Forelimb muscle (tissue), 1 donor: ENCODE measurements at places on chromosomes 7 and 10.

DNA sequence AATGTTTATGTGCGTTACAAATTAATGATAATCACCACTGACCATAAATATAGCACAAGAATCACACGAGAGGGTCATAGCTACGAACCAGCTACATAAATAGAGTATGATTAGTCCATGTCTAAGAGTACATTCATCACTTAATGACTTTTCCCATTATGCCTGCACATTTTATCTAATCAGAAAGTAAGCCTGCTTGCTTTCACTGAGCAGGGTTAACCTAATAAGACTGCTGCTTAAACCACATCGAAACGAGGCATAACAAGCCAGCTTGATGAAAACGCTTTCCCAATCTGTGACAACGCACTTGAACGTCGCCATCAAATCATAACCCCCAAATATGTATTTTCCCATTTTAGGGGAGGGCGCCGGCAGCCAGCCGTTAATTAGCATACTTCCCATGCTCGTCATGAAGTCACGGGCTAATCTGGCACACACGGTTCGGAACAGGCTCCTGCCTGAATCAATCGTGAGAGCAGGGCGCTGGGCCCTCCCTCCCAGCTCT is 71.5 kb downstream of the EBF3 start:
- no peak for DNase-seq

DNA sequence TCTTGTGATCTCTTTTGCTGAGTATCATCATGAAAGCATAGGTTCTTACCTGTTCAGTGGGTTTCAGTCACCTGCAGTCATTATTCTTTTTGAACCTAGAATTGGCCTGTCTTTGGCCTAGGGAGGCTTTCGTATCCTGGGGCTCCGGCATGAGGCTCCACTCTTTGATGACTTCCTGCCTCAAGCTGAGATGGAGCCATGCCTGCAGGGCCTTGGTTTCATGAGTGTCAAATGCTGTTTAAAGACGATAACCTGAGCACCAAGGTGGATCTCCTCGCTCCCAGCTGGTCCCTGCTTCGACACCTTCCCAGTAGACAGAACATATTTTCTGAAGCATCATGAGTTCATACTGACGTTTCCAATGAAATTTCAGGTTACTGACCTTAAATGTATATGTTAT is 597.8 kb upstream of the FOXK1 start:
- DNase-seq: no peak

DNA sequence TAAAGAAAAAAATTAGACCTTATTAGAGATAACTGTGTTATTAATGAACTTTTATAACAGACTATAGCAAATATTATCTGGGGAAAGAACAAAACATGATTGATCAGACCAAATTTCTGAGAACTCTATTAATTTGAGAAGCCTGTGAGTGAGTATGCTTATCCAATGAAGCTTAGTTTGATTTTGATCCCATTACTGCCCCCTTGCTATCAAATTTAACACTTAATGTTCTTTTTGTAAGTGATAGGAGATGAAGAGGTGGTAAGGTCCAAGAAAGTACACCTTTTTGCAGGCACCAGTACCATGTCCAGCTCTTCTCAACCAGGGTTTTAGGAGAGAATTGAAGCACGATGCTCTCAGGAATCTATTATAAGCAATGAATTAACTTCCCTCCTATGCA is 49.9 kb downstream of the ZNF365 start:
- DNase-seq: no peak

DNA sequence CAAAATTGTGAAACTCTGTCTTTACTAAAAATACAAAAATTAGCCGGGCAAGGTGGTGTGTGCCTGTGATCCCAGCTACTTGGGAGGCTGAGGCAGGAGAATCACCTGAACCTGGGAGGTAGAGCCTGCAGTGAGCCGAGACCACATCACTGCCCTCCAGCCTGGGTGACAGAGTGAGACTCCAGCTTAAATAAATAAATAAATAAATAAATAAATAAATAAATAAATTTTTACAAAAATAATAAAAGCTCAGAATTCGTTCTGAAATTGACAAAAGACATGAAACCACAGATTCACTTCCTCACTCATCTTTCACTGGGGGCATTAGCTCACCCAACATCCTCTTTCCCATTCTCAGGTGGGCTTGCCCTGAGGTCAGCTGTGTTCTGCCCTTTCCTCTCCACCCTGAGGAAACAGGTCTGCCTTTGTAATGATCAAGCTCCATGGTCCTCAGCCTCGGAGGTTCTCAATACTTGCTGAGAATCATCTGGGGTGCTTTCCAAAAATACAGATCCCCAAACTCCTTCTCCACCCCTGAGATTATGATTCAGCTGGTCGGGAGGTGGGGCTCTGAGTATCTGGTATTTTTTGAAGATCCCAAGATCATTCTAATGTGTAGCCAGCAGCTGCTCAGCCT is 29.2 kb upstream of the APBB1IP start:
- DNase-seq: no peak

DNA sequence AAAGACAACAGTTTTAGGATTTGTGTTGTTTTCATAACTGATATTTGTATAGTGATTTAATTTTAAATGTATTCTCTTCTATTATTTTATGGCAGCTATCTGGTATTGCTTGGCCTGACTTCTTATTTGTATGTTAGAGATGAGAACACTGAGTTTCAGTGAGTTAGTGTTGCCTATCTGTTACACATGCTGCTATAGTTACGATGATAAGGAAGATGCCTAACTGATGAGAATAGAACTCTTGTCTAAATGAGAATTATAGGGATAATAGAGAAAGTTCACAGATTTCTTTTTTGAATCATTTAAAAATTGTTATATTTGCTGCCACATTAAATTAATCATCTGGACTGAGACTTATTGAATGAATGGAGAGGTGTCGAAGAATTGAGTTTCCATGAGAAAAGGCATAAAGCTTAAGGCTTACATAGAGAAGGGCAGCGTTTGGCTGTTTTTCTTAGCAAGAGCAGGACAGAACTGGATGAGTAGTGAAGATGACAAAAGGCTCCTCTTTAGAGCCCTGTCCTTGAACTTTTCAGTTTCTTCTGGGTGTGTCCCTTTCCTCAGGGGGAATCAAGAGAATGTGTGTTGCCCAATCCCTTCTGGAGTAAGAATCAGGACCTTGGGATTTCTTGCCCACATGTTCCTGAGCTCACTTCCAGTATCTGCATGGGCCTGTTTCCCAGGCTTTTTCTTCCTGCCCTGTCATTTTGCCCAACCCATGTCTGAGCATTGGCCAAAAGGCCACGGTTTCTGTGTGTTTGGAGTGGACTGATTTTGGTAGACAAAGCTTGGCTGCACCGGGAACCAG is 195.6 kb upstream of the CSTF2T start:
- DNase-seq: no peak

- DNase-seq: no peak
These were observed 15.5 kb downstream of the CYTH3 start for GRCh38 chr7:6256677-6257535.

- no peak for DNase-seq
These were observed 71.9 kb upstream of the DIP2C start for GRCh38 chr10:761376-761775.

DNA sequence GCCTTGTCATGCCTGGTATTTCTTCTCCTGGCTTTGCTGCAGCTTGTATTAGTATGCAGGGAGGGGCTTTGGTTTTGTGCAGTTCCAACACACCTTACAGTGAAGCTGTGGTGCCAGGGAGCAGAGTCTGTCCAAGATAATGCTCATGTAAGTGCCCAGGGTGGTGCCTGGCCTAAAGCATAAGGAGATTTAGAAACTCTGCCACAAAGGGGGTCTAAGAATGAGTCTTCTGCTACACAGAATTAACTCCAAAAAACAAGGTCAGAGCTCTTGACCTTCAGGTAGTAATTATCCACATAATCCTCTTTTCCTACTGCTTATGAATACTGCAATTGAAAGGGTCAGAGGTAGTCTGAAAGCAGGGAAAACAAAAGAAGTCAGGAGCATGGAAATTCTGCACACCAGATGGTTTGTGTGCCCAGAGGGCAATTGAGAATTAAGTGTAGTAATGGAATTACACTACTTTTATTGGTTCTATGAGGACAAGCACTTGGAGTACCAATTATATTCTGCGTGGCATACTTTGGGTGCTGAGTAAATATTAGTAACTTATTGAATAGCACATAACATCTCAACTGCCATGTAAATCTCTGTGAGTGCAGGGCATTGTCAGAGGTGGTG is 121.5 kb downstream of the KAT6B start:
- DNase-seq: no peak

GRCh38 chr10:100470367-100470766 is 7.6 kb downstream of the WNT8B start:
- DNase-seq: no peak

DNA sequence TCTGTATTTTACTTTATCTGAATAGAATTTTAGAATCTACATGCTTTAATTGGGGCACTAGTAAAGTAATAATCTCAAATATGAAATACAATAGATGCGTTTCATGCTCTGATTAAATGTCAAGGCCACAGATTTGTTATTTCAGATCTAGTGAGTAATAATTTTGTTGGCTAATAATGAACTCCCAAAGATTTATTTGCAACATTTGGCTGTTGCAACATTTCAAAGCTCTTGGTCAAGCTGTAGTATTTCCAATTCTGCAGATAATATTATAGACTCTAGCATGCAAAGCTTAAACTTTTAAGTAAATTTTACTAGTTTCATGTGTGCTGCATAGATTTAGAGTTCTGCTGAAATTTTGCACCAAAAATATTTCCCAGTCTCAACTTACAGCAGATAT is 16.7 kb downstream of the LRRN3 start:
- no peak for DNase-seq

GRCh38 chr7:40306025-40306424 is 171.2 kb downstream of the SUGCT start:
- DNase-seq: no peak

- no peak for DNase-seq
These were observed 18.3 kb upstream of the TNPO3 start for GRCh38 chr7:129073204-129073603.

DNA sequence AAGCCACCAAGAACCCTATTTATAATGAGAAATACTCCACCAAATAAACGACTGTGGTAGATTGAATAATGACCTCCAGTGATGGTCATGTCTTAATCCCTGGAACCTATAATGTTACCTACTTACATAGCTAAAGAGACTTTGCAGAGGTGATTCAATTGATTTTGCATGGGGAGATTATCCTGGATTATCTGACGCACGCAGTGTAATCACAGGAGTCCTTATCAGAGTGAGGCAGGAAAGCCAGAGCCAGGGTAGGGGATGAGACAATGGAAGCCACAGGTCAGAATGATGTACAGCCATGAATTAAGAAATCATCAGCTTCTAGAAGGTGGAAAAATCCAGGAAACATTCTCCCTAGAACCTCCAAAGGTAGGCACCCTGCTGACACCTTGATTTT is 286.4 kb upstream of the SP4 start:
- no peak for DNase-seq

DNA sequence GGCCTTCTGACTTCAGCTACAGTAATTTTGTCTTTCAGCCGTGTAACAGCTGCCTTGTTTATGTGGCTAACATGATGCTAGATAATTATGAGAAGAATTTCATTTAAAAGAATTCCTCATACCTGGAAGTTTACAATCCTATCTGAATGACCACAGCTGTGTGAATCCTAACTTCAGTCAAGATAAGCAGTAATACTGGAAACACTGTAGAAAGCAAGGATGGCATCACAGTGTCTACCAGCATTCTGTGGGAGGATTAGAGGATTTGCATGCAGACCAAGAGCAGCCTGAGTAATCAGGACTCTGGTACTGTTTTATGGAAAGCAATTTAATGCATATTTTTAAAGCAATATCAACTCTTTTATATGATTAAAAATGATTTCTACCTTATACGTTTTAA is 282.4 kb downstream of the EXOC4 start:
- no peak for DNase-seq

GRCh38 chr10:3396116-3396515 is 223.5 kb upstream of the PITRM1 start:
- DNase-seq: no peak
